ENCODE measurements at places on chromosomes 12 and 14.

DNA sequence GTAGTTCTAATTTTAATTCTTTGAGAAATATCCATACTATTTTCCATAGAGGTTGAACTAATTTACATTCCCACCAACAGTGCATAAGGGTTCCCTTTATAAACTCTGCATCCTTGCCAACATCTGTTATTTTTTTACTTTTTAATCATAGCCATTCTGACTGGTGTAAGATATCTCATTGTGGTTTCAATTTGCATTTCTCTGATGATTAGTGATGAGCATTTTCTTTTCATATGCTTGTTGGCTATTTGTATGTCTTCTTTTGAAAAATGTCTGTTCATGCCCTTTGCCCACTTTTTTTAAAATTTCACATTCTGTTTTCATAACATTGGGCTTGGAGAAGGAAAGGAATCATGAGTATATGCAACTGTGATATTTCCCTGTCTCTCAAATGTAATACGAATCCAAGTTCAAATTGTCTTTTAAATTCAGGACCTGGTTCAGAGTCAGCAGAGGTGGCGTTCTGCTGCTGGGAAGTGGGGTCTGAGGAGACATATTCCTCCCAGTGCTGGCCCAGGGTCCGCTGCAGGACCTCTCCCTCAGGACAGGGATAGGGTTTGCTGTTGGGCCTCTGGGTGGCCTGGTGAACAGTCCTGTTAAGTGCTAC, 81.2 kb upstream of the ETV6 start:
- no peak for ATAC-seq

DNA sequence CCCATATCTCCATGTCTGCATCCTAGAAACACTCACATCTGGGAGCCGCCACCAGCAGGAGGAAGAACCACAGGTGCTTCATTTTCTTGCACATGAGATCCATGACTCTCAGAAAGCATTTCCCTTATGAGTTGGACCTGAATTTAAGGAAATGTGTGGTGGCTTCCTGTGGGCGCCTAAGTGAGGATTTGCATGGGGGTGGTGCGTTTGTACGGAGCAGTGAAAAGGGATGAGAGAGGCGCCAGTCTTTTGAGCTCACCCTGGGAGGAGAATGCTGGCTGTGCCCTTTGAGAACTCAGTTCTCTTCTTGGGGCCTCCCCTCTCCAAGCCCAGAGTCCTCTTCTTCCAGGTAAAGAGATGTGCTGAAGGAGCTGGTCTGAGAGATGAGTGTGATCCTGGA, 895.7 kb downstream of the TMEM121 start:
- ATAC-seq = no peak

DNA sequence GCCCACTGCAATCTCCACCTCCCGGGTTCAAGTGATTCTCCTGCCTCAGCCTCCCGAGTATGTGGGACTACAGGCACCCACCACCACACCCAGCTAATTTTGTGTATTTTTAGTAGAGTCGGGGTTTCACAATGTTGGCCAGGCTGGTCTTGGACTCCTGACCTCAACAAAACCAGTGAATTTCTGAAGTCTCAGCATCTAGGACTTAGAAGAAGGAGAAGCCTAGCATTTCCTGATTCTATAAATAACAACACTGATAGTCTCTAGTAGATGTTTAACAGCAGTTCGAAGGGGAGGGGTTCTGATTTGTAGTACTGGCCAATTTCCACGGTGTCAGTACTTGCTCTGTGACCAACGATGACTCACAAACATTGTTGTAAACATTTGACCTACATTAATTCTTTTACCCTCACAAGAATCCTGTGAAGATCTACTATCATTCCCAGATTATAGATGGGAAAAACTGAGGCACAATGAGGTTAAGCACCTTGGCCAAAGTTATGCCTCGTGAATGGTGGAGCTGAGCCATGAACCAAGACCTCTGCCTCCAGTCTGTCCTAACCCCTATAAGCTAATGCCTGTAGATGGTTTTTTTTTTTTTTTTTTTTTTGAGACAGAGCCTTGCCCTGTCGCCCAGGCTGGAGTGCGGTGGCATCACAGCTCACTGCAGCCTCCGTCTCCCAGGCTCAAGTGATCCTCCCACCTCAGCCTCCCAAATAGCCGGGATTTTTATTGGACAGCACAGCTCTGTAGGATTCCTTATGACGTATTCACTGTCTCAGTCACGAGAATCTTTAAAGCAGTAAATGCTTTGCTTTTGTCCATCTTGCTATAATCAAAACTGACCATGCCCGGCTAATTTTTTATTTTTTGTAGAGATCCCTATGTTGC, 5.2 kb downstream of the P2RX4 start:
- peak; percentile 67 for ATAC-seq

- ATAC-seq = no peak
These were observed 135.2 kb downstream of the GCH1 start for GRCh38 chr14:54767450-54767849.

GRCh38 chr12:108335349-108336119, 3.6 kb downstream of the CMKLR1 start:
- no peak for ATAC-seq

GRCh38 chr12:2877953-2878732, 1.1 kb downstream of the RHNO1 start:
- ATAC-seq = no peak

DNA sequence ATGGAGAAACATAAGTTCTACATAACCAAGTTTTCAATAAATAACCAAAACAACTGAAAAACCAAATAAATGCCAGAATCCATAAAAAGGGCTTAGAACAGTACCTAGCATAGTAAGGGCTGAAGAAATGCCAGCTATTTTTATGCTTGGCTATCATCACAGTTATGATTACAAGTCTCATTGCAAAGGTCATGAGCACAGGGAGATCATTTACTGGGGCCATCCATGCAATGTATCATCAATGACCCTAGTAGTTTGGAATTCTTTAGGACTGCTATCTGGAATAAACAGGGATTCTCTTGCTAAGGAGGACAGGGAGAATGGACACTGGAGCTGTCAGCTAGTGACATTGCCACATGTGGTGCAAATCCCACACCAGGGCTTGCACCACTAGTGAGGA, 92.5 kb upstream of the NAP1L1 start:
- no peak for ATAC-seq

DNA sequence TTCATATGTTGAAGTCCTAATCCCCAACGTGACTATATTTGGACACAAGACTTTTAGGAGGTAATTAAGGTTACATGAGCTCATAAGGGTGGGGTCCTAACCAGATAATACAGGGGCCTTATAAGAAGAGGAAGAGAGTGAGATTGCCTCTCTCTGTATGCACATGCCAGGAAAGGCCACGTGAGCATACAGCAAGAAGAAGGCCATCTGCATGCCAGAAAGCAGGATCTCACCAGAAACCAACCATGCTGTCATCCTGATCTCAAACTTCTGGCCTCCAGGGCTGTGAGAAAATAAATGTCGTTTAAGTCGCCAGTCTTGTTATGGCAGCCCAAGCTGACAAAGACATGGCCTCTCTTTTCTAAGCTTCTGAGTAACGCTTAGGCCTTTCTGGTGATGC, 69.0 kb upstream of the GPHB5 start:
- ATAC-seq = no peak

DNA sequence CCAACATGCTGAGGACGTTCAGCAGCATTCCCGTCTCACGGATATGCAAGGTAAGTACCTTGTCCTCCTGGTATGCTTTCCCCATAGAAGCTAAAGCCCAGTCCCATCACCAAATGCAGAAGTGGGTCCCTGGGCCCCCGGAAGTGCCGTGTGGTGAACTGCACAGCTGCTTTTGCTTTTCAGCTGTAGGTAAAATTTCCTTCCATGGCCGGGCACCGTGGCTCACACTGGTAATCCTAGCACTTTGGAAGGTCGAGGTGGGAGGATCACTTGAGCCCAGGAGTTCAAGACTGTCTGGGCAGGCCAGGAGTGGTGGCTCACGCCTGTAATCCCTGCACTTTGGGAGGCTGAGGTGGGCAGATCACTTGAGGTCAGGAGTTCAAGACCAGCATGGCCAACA, 44.1 kb downstream of the HSP90AA1 start:
- no peak for ATAC-seq

- peak; percentile 88 for ATAC-seq
These were observed 218.1 kb downstream of the MON2 start for GRCh38 chr12:62684570-62685295.

DNA sequence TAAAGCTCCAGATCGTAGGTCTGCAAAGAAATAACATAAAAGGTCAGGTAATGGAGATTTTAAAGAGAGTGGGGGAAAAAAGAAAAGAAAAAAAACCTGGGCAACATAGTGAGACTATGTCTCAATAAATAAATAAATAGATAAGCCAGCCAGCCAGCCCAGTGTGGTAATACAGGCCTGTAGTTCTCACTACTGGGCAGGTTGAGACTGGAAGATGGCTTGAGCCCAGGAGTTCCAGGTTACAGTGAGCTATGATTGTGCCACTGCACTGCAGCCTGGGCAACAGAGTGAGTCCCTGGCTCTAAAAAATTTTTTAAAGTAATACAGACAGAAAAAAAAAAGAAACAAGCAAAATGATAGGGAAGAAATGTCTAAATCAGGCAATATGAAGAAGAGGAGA, 43.2 kb upstream of the BBS10 start:
- no peak for ATAC-seq

DNA sequence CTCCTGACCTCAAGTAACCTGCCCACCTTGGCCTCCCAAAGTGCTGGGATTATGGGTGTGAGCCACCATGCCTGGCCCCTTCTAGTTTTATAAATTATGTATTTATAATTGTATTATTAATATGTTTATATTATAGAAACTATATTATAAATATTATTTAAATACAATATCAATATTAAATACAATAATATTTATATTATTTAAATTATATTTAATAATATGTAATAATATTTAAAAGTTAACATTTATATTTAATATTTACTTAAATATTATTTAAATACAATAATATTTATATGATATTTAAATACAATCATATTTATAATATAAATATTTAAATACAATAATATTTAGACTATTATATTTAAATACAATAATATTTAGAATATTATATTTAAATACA, 20.0 kb downstream of the SDR9C7 start:
- no peak for ATAC-seq

- ATAC-seq = peak; percentile 89
These were observed at the start of gene CARMIL3 for GRCh38 chr14:24051789-24052655. Gene CARMIL3, plus strand, starts transcription at chr14:24052009. Its CDS starts 145 bp downstream, at chr14:24052154.

GRCh38 chr12:95693689-95694088, 96.9 kb downstream of the NTN4 start:
- ATAC-seq = no peak

DNA sequence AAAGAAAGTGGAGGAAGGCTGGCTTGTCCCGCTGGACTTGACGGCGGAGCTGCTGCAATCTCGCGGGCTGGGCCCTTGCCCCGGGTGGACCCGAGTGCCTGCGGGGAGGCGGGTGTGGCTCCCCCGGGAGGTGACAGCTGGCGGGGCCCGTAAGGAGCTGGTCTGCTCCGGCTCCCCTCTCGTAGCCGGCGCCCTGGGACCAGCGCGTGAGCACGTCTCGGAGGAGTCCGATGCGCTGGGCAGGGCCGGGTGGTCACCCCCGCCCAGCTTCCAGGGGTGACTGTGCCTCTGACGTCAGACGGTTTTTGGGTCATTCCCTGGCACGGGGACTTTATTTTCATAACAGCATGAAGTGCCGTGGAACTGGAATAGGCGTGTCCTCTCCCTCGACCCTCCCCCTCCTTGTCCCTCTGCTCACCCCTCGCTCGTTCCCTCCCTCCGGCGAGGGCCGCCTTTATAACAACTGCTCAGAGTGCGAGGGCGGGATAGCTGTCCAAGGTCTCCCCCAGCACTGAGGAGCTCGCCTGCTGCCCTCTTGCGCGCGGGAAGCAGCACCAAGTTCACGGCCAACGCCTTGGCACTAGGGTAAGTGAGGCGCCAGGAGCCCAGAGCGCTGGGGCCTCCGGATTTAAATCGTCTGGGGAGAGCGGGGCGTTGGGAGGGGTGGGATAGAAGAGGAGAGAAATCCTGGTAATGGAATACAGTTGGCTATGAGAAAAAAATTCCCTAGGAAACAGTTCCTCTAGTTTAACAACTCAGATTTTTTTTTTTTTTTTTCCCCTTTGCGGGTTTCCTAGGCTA, at the start of gene GPRC5A:
Gene GPRC5A, plus strand, starts transcription at position 483 of the 801 bp plus-strand sequence. CDS start 16,688 bp downstream, outside the sequence.
- peak; percentile 84 for ATAC-seq

- ATAC-seq = no peak
These were observed 119.1 kb downstream of the CACNA1C start for GRCh38 chr12:2171672-2172426.

- no peak for ATAC-seq
These were observed 834 bp downstream of the COCH start for GRCh38 chr14:30874999-30875787.

DNA sequence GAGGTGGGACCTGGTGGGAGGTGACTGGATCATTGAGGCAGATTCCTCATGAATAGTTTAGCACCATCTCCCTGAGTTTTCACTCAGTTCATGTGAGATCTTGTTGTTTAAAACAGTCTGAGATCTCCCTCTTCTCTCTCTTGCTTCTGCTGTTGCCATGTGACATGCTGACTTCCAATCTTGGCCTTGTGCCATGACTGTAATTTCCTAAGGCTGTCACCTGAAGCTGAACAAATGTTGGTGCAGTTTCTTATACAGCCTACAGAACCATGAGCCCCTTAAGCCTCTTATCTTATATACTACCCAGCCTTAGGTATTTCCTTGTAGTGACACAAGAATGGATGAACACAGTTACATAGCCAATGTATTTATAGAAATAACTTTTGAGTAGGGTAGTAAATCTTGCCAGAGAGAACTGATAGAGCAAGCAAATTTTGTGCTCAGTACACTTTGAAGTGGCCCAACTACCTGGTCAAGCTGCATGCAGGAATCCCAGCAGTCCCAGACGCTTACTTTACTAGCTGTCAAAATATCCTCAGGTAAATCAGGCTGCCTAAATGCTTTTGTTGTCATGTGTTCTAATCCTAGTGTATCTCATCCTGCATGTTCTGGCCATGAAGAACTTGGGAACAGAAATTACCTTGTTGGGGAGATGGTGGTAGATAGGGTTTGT, 445.6 kb upstream of the MIS18BP1 start:
- ATAC-seq = no peak

GRCh38 chr12:116209503-116209902, 68.0 kb downstream of the MED13L start:
- ATAC-seq = no peak

DNA sequence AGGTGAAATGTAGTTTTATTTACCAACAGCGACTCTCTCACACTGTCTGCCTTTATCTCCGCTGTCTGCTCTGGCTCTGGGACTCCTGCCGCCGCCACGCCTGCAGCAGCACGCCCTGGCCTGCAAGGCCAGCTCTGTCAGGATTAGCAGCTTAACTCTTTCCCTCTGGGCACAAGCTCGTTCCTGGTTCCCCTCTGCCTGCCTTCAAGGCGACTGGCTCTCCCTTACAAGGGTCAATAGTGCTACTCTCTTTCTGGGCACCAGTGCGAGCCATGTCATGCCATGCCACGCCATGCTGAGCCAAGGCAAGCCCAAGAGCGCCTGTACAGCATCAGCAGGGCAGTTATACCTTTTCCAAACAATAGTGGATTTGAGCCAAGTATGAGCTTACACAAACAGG, 3.6 kb upstream of the CLEC2B start:
- ATAC-seq = no peak

GRCh38 chr12:94900496-94900895, 103.0 kb downstream of the NDUFA12 start:
- no peak for ATAC-seq

GRCh38 chr12:29158115-29158763, 9.2 kb downstream of the FAR2 start:
- ATAC-seq = no peak
